Right cardiac atrium (tissue), 5 donors: ENCODE measurements at places on chromosomes 16 and 17. TPM values are rescaled to one million over a fixed set of nuclear protein-coding genes. Genes with fewer than 3 reads are reported as not detected.

- no peak for DNase-seq
Measured at GRCh38 chr17:6706499-6706898, 6.7 kb downstream of the SLC13A5 start.

- no peak for DNase-seq
Measured at GRCh38 chr16:68927018-68927417, 83.7 kb downstream of the TANGO6 start.

- DNase-seq, result no peak
Measured at GRCh38 chr16:64370112-64370511, 751.8 kb downstream of the CDH11 start.

DNA sequence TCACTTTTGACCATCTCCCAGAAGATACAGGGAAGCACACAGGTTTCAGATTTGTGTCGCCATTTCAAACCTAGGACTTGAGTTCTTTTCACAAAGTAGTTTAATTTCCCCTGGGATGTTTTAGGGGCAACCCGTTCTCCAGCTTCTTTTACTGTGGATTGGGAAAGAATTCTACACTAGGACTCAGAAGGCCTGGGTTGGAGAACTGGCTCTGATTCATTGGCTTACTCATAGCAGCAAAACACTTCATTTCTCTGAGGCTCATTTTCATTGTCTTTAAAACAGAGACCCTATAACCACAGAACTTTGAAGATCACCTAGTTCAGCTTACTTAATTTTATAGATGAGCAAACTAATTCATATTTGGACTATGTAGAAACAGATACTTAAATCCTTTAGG, 175.9 kb upstream of the SALL1 start:
- no peak for DNase-seq

DNA sequence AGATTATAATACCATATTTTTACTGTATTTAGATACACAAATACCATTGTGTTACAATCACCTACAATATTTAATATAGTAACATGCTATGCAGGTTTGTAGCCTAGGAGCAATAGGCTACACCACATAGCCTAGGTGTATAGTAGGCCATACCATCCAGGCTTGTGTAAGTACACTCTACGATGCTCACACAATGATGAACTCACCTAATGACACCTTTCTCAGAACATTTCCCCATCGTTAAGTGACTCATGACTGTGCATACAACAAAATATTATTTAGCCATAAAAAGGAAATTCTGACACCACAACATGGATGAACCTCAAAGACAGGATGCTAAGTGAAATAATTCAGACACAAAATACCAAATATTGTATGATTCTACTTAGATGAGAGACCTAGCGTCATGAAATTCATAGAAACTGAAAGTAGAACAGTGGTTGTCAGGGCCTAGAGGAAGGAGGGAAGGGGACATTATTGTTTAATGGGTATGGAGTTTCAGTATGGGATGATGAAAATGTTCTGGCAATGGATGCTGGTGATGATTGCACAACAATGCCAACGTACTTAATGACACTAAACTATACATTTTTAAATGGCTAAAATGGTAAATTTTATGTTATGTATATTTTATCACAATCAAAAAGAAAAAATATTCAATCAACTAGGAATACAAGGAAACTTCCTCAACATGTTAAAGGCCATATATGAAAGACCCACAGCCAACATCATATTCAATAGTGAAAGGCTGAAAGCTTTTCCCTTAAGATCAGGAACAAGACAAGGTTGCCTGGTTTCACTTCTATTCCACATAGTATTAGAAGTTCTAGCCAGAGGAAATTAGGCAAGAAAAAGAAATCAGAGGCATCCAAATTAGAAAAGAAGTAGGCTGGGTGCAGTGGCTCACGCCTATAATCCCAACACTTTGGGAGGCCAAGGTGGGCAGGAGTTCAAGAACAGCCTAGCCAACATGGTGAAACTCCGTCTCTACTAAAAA, 5.9 kb upstream of the C16orf87 start:
- DNase-seq, result no peak

- peak; percentile 58 for DNase-seq
Measured at GRCh38 chr17:19645734-19646201, 2.8 kb upstream of the ALDH3A2 start.

DNA sequence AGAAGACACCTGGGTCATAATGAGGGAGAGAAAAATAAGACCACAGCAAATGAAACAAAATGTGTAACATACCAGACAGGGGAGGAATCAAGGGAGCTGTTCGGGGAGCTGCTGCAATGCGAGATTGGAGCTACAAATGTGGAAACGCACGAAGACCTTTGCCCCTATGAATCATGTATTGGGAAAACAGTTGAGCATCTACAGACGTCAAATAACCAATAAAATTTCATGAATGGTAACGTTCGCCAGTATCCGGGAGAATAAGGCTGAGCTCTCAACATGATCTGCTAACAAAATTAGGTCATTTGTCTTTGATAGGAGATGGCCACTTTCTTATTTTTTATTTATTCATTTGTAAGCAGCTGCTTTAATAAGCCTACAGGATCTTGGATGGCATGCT, 486.2 kb upstream of the RBFOX1 start:
- DNase-seq, result no peak

GRCh38 chr17:68794636-68795434, 160.4 kb downstream of the ABCA8 start:
- peak; percentile 86 for DNase-seq

DNA sequence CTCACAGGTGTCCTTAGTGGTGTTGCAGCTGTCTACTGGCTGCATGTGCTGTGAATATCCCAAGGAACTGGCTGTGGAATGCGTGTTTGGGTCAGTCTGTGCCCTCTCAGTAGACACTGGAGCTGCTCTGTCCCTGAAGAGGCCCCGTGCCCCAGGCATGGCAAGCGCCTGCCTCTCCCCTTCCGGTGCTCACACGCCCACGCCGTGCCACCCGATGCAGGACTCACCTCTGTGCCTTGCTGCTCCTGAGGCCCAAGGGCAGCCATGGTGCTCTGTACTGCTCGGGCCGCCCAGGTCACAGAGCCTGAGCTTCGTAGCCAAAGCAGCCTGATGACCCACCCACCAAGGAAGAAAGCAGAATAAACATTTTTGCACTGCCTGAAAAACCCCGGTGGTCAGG, 10.0 kb downstream of the RGS11 start:
- DNase-seq, result peak; percentile 63

- no peak for DNase-seq
Measured at GRCh38 chr17:7443499-7444485, 1.1 kb upstream of the CHRNB1 start.

The TERB1 gene
- not detected for total RNA-seq

The CBX1 gene
- 37.9 TPM for total RNA-seq

The UNC13D gene
- 30.4 TPM for total RNA-seq

The MRPL27 gene
- total RNA-seq, result 82.3 TPM

The BMERB1 gene
- 74.7 TPM for total RNA-seq

The CLDN9 gene
- 0.46 TPM for total RNA-seq

The ACSM2A gene
- not detected for total RNA-seq

The CTRB1 gene
- not detected for total RNA-seq

The BIRC5 gene
- 1.1 TPM for total RNA-seq
